SIG-M5 (cell line): ENCODE measurements at places on chromosomes 4 and X.

GRCh38 chrX:63869506-63869905 is 84.5 kb upstream of the ARHGEF9 start:
- no peak for DNase-seq

DNA sequence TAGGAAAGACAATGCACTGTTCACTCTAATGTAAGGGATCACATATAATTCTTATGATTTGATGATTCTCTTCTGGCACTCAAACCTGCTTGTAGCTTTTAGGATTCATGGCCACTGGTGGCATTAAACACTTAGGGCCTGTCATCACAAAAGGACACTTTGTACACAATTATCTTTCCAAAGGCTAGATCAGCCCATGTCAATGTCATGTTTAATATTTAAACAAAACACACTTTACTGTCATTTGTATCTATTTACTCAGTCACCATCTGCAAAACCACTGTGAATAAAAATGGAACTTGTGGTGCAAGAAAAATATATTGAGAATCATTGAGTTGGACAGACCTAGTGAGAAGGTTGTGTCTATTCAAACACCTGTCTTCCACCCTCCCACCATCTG is 83.6 kb upstream of the TTC29 start:
- DNase-seq, result no peak

- no peak for DNase-seq
These were observed 76.7 kb downstream of the LRBA start for GRCh38 chr4:150938417-150938816.

DNA sequence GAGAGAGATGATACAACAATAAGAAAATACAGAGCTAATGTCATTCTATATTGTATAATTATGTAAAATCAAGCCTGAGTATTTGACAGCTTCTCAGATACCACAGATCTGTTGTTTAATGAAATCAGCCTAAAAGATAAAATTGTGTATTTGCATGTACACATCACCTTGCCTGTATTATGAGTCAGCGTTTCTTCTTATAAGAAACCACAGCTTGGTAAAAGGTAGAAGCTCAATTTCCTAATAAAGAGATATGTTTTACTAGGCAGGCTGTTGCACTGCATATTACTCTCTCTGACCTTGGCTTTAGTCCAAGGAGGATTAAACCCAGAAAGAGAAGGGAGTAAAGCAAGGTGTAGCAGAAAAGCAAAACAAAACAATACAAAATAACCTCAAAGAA is 121.3 kb downstream of the PPARGC1A start:
- DNase-seq, result no peak

DNA sequence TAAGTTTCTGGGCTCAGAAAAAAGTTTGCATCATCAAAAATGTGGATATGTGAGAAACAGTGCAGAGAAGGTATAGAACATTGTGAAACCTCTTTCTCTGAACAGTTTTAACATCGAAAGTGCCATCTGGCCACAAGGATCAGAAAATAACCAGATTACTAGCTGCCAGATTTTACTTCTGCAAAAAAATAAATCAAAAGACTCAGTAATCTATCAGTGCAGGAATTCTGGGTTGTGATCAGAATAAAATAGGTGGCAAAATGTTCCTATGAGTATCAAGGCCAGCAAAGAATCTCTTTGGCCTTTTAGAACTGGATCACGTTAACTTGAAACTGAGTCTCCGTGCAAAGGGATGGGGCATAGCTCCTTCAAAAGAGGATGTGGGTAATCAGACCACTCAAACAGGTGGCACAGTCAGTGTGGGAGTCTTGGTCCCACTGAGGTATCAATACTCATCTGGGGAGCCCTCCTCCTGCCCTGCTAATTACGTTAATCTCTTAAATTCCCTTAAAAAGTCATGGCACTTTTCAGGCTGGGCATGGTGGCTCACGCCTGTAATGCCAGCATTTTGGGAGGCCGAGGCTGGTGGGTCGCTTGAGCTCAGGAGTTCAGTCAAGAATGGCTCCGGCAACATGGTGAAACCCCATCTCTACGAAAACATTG is 26.7 kb upstream of the RBM47 start:
- DNase-seq, result no peak

DNA sequence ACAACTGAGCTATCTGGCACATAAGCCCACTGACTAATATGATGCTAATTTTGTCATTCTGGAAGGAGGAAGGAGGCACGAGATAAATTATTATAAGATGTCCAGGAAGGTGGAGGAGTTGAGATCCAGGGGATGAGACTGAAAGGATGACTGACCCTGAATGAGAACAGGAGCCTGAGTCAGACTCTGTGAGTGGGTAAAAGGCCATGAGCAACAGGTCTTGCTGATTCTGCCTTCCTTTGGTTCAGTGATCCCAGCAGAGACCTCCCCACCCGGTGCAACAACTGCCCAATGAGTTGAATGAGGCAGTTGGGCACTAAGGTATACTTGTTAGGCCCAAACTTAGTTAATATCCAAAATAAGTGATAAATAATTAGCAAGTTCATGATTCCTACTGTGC is 238.1 kb upstream of the GPC4 start:
- DNase-seq, result no peak

DNA sequence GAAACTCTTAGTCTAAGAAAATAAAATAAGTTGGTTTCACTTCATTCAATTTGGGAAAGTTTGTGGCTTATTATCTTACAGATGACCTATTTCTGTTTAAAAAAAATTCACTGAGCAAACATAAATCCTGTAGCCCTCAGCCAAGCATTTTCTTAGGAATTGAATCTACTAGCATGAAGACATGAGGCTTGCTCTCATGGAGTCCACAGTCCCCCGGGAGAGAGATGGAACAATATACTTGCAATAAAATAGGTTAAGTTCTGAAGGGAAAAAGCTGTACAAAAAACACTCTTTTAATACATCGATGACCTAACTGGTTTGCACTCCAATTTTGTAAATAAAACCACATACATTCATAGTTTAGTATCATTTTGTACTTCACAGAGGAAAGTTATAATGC is 642.6 kb upstream of the FAM241A start:
- no peak for DNase-seq

- no peak for DNase-seq
These were observed 70.2 kb downstream of the SUPT20HL2 start for GRCh38 chrX:24243692-24244091.

- no peak for DNase-seq
These were observed 2.7 kb downstream of the SLC38A5 start for GRCh38 chrX:48467281-48467761.

DNA sequence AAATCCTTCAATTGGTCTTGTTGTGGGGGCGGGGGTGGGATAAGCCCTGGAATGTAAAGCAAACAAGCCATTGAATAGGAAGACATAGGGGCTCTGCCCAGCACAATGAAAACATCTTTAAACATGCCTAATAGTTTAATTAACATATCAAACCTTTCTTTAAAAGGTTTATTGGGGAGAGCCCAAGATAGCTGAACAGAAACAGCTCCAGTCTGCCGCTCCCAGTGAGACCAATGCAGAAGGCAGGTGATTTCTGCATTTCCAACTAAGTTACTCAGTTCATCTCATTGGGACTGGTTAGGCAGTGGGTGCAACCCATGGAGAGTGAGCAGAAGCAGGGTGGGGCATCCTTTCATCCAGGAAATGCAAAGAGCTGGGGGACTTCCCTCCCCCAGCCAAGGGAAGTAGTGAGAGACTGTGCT is 327.2 kb upstream of the CNKSR2 start:
- no peak for DNase-seq

DNA sequence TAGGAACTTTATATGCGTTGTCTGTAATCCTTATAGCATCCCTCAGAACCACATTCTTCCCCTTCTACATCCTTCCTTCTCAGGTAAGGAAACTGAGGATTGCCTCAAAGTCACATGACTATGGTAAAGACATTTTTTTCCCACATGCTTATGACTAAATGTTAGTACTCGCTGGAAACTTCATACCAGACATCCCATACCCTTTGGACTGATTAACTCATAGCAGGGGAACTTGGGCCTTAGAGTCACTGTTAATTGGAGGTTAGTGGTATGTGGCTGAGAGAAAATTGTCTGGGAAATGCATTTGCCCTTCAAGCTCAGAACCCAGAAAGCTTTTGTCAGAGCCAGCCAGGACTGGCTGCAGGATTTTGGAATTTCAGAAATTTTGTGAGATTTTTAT is 155.0 kb downstream of the RELL1 start:
- DNase-seq, result no peak

DNA sequence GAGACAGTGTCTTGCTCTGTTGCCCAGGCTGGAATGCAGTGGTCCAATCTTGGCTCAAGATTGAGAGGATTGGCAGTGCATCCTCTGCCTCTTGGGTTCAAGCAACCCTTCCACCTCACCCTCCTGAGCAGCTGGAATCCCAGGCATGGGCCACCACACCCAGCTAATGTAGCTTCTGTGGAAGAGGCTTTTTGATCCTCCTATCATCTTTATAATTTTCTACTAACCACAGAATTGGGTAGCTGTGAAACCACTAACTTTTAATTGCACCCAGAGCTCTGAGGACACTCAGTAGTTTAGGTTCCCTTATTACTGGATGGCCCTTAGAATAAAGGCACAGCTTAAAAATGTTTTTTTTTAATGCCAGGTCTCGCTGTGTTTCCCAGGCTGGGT is 8.9 kb upstream of the AGA start:
- DNase-seq, result no peak

GRCh38 chr4:181507938-181508337 is 735.3 kb upstream of the TENM3 start:
- DNase-seq, result no peak

- no peak for DNase-seq
These were observed 134.5 kb upstream of the PCDH10 start for GRCh38 chr4:133014473-133015135.

DNA sequence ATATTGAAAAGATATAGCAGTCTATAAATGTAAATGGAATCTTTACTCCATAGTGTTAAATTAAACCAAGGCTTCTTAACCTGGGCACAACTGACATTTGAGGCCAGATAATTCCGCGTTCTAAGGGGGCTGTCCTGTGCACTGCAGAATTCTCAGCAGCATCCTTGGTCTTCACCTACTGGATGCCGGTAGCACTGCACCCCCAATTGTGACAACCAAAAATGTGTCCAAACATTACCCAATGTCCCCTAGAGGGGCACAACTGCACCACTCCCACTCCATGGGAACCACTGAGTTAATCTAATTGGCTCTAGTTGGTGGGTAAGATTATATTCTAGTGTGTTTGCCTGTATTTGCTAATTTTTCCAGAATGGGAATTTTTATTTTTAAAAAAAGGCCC is 16.6 kb downstream of the AP1S2 start:
- no peak for DNase-seq

- no peak for DNase-seq
These were observed 43.7 kb downstream of the UGT8 start for GRCh38 chr4:114642173-114642780.

GRCh38 chr4:91840359-91840758 is 463.4 kb upstream of the GRID2 start:
- DNase-seq, result no peak

- no peak for DNase-seq
These were observed 89.5 kb downstream of the JAKMIP1 start for GRCh38 chr4:6110681-6111353.

DNA sequence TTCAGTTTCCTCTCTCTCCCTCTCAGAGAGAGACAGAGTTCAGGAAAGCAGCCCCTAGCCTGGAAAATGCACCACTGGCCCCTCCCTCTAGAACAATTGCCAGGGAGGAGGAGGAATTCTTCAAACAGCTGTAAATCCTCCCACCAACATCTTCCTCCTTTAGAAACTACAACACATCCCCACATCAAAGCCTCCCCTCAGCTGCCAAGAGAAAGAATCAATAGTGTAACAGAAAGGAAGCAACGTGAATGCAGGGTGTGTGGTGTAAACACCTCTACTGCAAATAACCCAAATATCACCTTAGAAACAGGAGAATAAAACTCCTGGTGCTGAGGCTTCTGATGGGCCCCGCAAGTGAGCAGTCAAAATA is 249.9 kb upstream of the GATB start:
- no peak for DNase-seq

DNA sequence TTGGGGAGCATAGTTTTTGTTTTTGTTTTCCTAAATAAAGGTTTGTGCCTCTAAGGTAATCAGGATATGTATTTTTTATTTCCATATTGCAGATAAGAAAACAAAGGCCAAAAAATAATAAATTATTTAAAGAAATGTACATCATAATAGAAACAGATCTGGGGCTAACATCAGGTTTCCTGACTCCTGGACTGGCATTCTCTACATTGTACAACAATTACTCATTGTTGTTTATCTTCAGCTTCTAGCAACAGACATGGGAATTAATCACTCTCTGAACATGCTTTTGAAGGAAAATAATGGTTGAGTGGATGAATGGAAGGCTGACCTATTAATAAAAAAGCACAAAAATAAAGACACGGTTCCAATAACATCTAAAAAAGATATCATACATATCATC is 146.2 kb downstream of the KCNIP4 start:
- no peak for DNase-seq

GRCh38 chr4:38514465-38515146 is 149.4 kb upstream of the KLF3 start:
- no peak for DNase-seq

DNA sequence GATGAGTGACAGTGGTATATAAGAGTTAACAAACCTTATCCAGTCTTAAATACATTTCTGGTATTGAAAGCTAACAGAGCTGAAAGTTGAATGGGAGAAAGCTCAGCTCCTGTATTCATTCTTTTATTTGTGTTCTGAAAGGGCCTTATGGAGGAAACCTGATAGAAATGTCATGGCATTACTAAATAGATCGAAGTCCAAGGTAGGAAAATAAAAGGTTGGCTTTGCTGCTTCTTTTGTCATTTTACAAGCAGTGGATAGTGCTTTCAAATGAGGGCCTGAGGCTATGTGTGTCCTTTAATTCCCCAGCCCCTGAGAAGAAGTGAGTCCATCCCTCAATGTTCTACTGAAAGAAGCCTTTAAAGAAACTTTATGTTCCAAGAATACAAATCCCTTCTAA is 974.3 kb upstream of the INTU start:
- DNase-seq, result no peak

GRCh38 chr4:176910646-176911045 is 117.9 kb upstream of the VEGFC start:
- DNase-seq, result no peak

DNA sequence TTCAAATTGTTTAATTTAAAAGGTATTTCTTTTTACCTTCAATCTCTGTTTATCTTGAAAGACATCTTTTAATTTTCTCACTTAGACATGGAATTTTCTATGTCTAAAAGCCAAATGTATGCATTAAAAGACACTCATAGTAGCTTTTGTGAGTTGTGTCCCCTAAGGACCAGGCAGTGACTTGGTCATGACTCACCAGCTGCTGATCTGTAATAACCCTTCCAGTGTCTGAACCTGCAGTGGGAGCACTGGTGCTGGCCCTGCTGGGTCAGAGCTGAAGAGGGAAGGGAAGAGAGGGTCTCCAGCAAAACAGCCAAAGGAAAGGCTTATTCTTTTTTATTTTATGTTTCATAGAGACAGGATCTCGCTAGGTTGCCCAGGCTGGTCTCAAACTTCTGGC is 31.1 kb upstream of the SH3D19 start:
- DNase-seq, result no peak

DNA sequence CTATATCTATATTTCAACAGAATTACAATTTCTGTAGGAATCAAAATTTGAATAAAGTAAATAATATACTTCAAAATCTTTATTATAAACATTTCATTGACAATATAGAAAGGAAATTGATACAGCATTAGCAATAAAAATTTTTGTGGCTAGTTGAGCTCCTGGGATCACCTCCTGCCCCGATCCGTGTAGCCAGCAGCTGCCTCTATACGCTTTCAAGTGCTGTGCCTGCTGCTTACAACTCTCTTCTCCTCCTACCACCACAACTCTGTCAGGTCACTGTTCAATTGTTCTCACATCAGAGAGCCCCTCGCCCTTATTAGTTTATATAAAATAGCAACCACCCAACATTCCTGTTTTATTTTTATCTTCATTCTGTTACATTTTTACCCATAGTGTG is 27.6 kb downstream of the INPP4B start:
- DNase-seq, result no peak
